Naive B cell (primary cell): ENCODE measurements at places on chromosomes 16 and 17.

DNA sequence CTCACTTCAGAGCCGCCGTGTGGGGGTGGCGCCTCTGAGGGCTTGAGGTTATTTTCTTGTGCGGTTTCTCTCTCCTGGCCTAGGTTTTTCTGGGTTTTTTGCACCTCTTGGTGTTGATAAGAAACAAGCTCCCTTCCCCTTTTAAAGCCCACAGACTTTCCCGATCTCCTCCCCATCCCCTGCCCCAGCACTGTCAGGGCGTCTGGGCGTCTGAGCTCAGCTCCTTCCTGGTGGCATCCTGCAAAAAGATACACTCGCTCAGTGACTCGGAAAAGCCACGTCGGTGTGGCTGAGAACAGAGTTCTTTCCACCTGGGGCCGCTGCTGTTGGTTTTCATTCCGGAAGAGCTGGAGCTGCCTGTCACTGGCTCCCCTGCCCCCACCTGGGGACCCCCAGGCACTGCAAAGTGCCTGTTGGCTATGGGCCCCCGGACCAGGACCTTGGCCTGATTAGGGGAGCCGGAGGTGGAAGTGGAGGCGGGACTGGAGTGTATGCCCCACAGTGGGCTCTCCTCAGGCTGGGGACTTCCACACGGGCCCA lies 14.5 kb downstream of the BAIAP2 start:
- no peak for DNase-seq

DNA sequence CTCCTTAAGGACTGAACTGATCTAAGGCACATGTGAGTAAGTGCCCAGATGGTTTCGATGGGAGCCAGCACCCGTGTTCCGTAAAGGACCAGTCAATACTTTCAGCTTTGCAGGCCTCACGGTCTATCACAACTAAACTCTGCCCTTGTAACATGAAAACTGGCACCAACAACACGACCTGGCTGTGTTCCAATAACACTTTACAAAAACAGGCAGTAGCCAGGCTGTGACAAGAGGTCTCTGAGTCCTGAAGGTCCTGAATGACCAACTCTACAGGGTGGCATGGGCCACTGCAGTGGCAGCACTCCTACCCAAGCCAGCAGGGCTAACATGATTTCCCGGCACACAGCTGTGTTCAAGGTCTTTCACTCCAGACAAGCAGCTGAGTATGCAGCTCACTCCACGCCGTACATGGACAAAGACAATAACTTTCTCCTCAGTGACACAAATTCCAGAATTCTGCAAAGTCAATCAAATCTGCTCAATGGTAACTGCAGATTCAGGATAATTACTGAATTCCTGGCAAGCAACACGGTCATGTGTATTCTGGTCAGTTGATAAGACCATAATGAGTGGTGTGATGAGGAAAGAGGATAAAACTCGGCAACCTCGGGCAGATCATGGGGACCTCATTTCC lies 15.3 kb downstream of the NPLOC4 start:
- no peak for DNase-seq

GRCh38 chr16:3645504-3646347 lies 8.8 kb upstream of the DNASE1 start:
- DNase-seq: no peak

DNA sequence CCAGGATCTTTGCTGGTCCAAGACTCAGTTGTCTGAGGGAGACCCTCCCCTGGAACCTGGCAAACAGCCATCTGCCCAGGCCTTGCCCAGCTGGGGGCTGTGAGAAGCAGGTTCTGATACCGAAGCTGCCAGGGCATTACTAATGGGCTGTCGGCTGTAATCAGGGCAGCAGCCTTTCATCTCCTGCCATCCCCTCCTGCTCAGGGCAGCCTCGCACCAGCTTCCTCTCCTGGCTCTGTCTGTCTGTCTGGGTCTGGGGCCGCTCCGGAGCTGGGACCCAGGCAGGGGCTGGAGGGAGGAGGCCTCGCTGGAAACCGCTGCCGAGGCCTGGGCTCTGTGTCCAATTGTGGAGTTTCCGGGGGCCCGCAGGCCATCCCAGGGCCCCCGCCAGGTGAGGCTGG lies 21.6 kb upstream of the BRD7 start:
- no peak for DNase-seq

DNA sequence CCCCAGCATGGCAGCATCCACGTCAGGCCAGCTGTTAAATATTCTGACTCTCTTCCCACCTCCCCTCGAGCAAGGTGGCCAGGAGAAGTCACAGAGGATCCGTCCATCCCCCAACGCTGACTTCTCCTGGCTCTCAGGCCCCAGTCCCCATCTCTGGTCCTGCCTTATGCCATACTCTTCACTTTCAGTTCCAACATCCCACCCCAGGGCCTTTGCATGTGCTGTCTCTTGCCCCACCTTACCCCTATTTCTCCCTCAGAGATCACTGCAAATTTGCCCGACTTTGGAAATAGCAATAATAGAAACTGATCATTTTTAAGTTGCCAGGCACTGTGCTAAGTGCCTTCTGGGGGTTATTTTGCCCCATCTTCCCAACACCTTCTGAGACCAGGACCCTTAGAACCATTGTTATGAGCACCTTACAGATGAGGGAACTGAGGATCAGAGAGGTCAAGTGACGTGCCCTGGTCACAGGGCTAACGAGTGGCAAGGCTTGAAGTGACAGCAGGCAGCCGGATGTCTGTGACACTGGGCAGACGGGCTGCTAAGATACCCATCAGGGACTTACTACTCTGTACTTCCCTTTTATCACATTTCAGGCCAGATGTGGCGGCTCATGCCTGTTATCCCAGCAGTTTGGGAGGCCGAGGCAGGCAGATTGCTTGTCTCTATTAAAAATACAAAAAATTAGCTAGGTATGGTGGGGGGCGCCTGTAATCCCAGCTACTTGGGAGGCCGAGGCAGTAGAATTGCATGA lies 17.7 kb downstream of the HID1 start:
- no peak for DNase-seq

DNA sequence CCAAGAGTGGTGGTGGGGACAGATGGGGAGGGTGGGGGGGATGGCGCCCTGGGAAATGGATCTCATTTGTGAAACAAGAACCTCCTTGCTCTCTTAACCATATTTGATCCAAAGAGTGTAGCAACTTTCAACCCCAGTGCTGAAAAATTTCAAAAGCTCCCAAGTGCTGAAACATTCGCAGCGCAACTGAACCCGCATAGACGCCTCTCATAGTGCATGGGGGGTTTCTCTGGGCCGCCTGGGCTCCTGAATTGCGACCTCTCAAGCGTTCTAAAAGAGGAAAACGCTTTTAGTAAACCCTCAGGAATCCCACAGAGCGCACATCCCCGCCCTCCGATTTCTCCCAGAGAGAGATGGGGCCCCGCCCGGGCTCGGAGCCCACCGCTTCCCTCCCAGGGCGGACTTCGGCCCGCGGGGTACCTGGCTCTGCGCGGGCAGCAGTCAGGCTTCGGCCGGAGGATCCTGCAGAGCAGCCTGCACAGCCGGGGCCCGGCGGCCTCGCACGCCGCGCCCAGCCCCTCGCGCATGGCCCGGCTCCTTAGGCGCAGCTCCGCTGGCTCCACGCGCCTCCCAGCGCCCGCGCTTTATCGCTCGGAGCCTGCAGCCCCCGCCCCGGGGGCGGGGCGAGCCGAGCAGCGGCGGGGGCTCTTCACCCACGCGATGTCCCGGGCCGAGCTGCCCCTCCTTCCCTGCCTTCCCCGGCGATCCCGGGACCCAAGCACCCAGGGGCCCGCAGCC lies 7.0 kb downstream of the NOS2 start:
- no peak for DNase-seq

DNA sequence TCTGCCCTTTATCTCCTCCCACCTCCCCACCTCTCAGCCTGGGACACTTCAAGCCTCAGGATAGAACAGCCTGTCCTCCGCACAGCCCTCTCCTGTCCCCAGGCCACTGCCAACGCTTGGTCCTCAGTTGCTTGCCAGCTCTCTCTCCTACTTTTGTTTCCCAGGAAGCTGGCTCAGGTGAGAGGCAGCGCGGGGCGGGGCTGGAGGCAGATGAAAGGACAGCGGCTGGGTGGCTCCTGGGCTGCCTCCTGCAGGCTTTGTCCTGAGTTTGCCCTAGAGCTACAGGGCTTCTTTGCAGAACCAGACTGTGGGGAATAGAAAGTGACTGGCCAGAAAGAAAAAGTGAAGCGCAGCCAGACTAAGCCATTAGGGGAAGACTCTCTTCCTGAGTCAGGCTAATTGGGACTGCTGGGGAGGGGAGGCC lies 48.2 kb upstream of the CDC42EP4 start:
- DNase-seq: no peak

GRCh38 chr17:28991779-28992178 lies 14.1 kb downstream of the SEZ6 start:
- no peak for DNase-seq

DNA sequence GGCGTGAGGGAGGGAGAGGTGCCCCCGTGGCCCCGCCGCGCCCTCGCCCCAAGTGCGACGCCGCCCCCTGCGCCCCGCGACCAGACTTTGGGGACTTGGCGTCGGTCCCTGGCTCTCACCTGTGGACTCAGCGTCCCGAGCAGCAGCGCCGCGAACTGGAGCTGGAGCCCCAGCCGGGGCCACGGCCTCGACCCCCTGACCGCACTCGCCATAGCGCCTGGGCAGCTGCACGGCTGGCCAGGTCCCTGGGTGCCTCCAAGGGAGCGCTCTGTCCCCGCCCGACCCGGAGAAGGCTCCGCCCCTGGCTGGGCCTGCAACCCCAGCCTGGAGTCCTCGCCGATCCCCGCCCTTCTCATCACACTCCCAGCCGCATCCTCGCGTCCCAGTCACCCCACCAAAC lies at the start of gene ERN2:
ERN2 (minus strand) TSS at position 247 of the 400 bp plus-strand sequence; CDS start at position 212, 35 bp downstream.
- no peak for DNase-seq

- no peak for DNase-seq
Observed at GRCh38 chr16:87207509-87207908, 109.7 kb downstream of the C16orf95 start.

DNA sequence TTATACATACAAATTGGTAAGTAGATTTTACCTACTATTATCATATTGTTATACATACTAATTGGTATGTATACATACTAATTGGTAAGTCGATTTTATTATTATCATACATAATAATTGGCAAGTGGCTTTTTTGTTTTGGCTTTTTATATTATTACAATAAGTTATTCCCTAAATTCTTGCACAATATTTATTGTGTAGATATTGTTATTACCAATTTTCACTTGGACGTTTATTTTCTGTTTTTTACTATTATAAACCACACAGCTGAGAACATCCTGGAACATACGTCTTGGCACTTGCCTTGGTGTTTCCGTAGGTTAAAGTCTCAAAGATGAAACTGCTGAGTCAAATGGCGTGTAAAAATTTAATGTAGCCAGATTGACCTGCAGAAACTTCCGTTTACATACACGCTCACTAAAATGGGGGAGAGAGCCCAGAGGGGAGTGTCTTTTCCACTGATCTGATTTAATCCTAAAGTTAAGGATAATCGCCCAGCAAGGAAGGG lies 18.9 kb downstream of the GNGT2 start:
- no peak for DNase-seq

DNA sequence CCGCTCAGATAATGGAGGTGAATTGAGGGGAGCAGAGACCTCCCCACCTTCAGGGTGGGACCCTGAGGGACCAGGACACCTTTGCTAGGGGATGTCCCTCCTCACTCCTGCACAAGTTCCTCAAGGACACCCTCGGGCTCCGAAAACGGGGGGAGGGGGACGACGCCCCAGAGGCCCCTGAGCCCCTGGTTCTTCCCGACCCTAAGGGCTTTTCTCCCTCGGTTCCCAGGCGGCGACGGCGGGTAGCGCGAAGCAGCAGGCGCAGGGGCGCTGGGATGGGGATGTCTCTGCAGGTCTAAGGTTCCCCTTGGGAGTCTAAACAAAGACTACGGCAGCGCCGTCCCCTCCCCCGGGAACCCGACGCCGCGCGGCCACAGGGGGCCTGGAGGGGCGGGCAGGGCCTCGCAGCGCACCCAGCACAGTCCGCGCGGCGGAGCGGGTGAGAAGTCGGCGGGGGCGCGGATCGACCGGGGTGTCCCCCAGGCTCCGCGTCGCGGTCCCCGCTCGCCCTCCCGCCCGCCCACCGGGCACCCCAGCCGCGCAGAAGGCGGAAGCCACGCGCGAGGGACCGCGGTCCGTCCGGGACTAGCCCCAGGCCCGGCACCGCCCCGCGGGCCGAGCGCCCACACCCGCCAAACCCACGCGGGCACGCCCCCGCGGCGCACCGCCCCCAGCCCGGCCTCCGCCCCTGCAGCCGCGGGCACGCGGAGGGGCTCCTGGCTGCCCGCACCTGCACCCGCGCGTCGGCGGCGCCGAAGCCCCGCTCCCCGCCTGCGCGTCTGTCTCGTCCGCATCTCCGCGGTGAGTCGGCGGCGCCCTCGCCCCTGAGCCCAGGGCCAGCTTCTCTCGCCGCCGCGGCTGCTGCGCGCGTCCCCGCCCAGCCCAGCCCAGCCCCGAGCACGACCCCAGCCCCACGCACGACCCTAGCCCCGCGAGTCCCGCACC lies 36.7 kb upstream of the NDRG4 start:
- DNase-seq: peak; percentile 21
